ENCODE measurements at places on chromosomes 1 and 21. TPM values are rescaled to one million over a fixed set of nuclear protein-coding genes. Genes with fewer than 3 reads are reported as not detected.

- no peaks in the 10 kb centered on the region for H3K27me3 ChIP-seq
- peaks cover 30% of the 10 kb centered on the region for H3K4me1 ChIP-seq
- peak overlapping the region; percentile 60 for H3K27ac ChIP-seq
Observed at GRCh38 chr1:109255097-109255651, 5.8 kb downstream of the CELSR2 start.

DNA sequence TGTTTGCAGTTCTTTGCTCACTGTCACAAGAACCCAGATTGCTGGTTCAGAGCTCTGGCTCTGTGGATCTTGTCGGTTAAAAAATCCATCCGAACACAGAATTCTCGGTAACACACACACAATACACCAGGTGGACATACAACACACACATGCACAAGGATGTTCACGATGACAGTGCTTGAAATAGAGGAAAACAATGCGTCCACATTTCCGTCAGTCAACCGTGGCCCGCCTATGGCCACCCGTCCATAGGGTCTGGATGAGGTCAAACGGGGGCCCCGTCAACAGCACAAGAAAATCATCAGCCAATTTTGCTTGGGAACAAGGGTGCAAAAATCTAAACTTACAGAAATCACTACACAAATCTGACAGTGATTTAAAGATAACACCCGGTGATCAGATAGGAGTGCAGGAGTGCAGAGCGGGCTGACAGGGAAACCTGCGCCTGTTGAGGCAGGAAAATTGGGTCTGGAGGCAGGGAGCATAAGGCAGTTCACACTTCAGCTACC lies 50.4 kb upstream of the SLC19A1 start:
- DNase-seq, result no peak
- H3K36me3 ChIP-seq, result no peaks in the 10 kb centered on the region
- peaks cover 36% of the 10 kb centered on the region for H3K27me3 ChIP-seq
- no peak overlapping the region for H3K27ac ChIP-seq

GRCh38 chr1:21904454-21904703 lies 32.7 kb downstream of the HSPG2 start:
- H3K36me3 ChIP-seq, result no peaks in the 10 kb centered on the region
- no peaks in the 10 kb centered on the region for H3K27me3 ChIP-seq
- H3K4me3 ChIP-seq, result no peak overlapping the region
- H3K27ac ChIP-seq, result no peak overlapping the region

DNA sequence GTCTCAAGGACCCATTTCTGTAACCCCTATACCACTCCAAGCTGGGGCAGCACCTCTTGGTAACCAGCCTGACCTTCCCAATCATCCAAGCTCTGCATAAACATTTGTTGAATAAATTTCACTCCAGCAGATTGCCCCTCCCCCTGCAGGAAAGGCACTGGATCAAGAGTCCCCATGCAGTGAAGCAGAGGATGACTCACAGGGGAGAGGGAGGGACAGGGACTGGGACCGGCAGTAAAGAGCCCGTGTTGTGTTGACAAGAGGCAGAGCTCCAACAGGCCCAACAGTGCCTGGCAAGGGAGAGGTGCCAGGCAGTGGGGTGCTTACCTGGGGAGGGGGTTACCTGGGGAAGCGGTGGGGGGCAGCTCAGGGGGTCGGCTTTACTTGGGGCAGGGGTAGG lies 32.3 kb downstream of the SLC9A1 start:
- H3K4me3 ChIP-seq, result no peak overlapping the region
- H3K27me3 ChIP-seq, result no peaks in the 10 kb centered on the region
- peaks cover 49% of the 10 kb centered on the region for H3K4me1 ChIP-seq
- H3K27ac ChIP-seq, result peak overlapping the region; percentile 67

DNA sequence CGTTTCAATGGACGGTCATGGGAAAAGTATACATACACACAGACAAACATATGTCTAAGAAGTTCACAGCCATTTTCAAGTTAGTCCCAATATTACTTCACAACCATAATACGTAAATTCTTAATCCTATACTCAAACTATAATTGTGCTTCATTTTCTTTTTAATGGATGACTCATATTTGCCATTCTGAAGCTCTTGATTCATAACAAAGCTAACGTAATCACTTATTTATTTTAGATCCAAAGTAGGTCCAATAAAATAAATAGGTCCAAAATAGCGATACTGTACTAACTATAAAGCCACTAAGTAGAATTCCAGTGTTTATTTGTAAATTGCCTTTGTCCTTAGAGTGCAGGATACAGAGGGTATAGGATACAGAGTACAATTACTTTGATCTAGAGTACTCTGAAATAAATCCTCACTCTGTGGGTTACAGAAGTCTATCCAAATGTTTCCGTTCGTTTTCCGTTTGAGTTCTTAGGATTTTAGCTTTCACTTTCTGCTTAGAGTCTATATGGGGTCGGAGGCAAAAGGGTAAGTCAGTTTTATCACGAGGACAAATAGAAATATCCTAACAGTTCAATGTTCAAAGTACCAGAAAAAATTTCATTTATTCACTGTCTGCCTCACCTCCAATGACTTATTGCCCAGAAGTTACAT lies 8.8 kb upstream of the C1orf115 start:
- no peak for DNase-seq
- H3K27ac ChIP-seq, result no peak overlapping the region

DNA sequence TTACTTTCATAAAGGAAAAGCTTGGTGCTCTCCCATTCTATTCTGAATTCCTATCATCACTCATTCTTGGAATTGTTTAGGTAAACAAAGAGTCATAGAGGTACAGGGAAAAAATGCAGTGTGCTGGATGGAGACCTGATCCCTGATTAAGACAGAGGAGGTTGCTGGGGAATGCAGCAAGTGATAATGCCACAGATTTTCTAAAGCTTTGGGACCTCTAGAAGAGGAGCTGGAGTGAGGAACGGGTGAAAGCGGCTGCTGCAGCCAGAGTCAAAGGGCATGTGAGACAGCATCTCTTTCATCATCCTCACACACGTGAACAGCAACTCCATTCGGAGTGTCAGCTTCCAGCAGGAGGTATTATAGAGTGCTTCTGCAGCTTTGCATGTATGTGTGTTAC lies 54.9 kb upstream of the DIPK1A start:
- H3K27ac ChIP-seq, result no peak overlapping the region
- no peak overlapping the region for H3K4me3 ChIP-seq
- no peaks in the 10 kb centered on the region for H3K36me3 ChIP-seq
- no peak for DNase-seq
- H3K4me1 ChIP-seq, result peaks cover 9% of the 10 kb centered on the region

GRCh38 chr1:236688705-236689104 lies 2.4 kb downstream of the ACTN2 start:
- DNase-seq, result no peak
- H3K4me1 ChIP-seq, result peaks cover 8% of the 10 kb centered on the region
- H3K36me3 ChIP-seq, result no peaks in the 10 kb centered on the region
- H3K27me3 ChIP-seq, result peaks cover 43% of the 10 kb centered on the region

GRCh38 chr1:222054416-222054815 lies 312.5 kb upstream of the DUSP10 start:
- H3K27ac ChIP-seq, result no peak overlapping the region
- no peak for DNase-seq
- H3K27me3 ChIP-seq, result peaks cover 7% of the 10 kb centered on the region

DNA sequence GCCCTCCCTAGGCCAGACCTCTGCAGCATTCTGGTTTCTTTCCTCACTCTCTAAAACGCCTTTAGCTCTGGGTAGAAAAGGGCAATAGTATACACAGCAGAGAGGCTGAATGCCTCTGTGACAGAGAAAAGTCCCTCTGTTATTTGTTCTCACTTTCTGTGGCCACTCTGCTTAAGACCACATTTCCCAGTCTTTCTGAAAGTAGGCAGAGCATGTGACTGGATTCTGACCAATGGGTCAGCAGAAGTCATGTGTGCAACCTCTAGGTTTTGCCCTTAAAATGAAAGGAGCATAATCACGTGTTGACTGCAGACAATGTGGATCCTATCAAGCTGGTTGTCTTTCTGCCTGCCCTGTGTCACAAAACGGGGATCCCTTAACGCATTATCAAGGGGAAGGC lies 79.7 kb upstream of the MARK1 start:
- no peak overlapping the region for H3K27ac ChIP-seq
- DNase-seq, result no peak
- H3K4me1 ChIP-seq, result no peaks in the 10 kb centered on the region

DNA sequence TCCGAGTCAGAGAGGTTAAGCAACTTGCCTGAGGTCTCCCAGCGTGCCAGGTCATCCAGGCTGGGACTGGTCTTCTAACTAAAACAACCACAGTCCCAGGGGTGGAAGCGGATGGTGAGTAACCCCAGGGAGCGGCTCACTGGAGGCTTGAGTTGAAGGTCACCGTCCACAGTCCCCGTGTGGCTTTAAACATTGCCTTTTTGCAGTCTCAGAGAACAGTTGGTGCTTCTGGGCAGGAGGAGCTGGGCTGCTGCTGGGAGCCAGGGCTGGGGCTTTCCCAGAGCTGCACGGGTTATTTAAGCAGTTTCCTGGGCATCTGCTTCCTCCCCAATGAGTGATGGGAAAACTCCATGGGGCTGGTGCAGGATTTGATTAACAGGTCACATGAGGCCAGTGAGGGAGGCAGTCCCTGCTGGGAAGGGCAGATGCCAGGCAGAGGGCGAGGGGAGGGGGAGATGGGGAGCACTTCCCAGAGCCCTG lies 12.3 kb downstream of the ARHGEF10L start:
- no peak overlapping the region for H3K4me3 ChIP-seq
- H3K36me3 ChIP-seq, result no peaks in the 10 kb centered on the region
- no peaks in the 10 kb centered on the region for H3K27me3 ChIP-seq
- DNase-seq, result no peak

DNA sequence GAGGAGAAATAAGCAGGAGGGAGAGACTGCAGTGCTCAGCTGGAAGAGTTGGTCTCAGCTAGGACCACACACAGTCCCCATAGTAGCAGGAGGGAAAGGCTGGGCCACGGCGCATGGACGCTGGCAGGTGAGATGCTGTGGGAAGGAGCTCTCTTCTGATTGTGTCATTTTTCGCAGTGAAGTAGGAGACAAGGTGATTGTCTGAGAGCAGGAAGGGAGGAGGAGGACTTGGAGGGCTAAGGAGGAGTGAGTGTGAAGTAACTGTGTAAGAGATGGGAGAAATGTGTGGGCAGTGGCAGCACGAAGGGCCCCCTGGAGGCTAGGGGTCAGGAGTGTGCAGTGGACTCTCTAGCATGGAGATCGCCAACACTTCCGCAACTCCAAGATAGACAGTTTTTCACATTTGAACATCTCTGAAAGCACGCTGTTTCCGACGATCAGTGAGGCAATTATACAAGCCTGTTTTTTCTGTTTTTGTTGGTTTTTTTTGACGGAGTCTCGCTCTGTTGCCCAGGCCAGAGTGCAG lies 26.4 kb upstream of the KCNC4 start:
- H3K36me3 ChIP-seq, result no peaks in the 10 kb centered on the region
- H3K4me3 ChIP-seq, result no peak overlapping the region
- peaks cover 28% of the 10 kb centered on the region for H3K4me1 ChIP-seq
- no peak overlapping the region for H3K27ac ChIP-seq
- no peaks in the 10 kb centered on the region for H3K27me3 ChIP-seq
- DNase-seq, result no peak

- peaks cover 10% of the 10 kb centered on the region for H3K4me1 ChIP-seq
- no peak overlapping the region for H3K27ac ChIP-seq
- no peaks in the 10 kb centered on the region for H3K27me3 ChIP-seq
- peaks cover 14% of the 10 kb centered on the region for H3K36me3 ChIP-seq
- peak; percentile 79 for DNase-seq
- H3K4me3 ChIP-seq, result no peak overlapping the region
Observed at GRCh38 chr21:37208056-37208721, 58.9 kb downstream of the VPS26C start.

GRCh38 chr21:14353726-14354125 lies 29.2 kb downstream of the HSPA13 start:
- H3K36me3 ChIP-seq, result no peaks in the 10 kb centered on the region
- no peak overlapping the region for H3K27ac ChIP-seq
- H3K4me1 ChIP-seq, result no peaks in the 10 kb centered on the region
- H3K4me3 ChIP-seq, result no peak overlapping the region
- DNase-seq, result no peak

- peaks cover 13% of the 10 kb centered on the region for H3K27me3 ChIP-seq
- no peak for DNase-seq
- H3K36me3 ChIP-seq, result no peaks in the 10 kb centered on the region
- H3K4me3 ChIP-seq, result no peak overlapping the region
Observed at GRCh38 chr1:10943991-10944730, 68.3 kb upstream of the TARDBP start.

GRCh38 chr21:31926498-31926897 lies 53.7 kb downstream of the HUNK start:
- no peaks in the 10 kb centered on the region for H3K27me3 ChIP-seq
- no peak for DNase-seq

- no peaks in the 10 kb centered on the region for H3K4me1 ChIP-seq
- DNase-seq, result no peak
- no peak overlapping the region for H3K27ac ChIP-seq
Observed at GRCh38 chr21:39915881-39916280, 48.6 kb downstream of the PCP4 start.

- H3K27ac ChIP-seq, result no peak overlapping the region
- peaks cover 19% of the 10 kb centered on the region for H3K4me1 ChIP-seq
- H3K36me3 ChIP-seq, result peaks cover 22% of the 10 kb centered on the region
- no peaks in the 10 kb centered on the region for H3K27me3 ChIP-seq
- no peak overlapping the region for H3K4me3 ChIP-seq
- no peak for DNase-seq
Observed at GRCh38 chr1:8653878-8654277, 163.6 kb downstream of the RERE start.

- DNase-seq, result no peak
- H3K4me1 ChIP-seq, result peaks cover 20% of the 10 kb centered on the region
- H3K27me3 ChIP-seq, result no peaks in the 10 kb centered on the region
- no peaks in the 10 kb centered on the region for H3K36me3 ChIP-seq
Observed at GRCh38 chr1:67614511-67614934, 70.5 kb upstream of the GADD45A start.

GRCh38 chr1:228283476-228284147 lies 75.8 kb downstream of the OBSCN start:
- no peak for DNase-seq
- H3K4me3 ChIP-seq, result no peak overlapping the region
- H3K4me1 ChIP-seq, result peaks cover 2% of the 10 kb centered on the region
- peaks cover 10% of the 10 kb centered on the region for H3K36me3 ChIP-seq

DNA sequence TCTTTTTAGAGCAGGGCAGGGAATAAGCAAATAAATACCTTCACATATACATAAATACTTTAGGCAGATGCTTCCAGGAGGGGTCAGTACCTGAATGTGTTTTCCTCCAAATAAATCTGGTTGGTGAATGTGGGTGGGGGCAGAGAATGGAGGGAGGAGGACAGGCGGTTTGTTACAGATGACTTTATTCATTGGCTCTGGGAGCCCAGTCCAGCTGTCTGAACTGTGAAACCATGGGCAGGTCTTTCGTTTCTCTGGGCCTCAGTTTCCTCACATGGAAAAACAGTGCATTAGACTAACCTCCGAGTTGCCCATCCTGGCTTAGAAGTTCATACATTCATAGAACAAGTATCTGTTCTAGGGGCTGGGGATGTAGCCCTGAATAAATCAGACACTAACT lies 124.6 kb downstream of the IER5 start:
- H3K27ac ChIP-seq, result no peak overlapping the region
- no peaks in the 10 kb centered on the region for H3K36me3 ChIP-seq
- peak; percentile 57 for DNase-seq
- H3K4me3 ChIP-seq, result no peak overlapping the region
- H3K27me3 ChIP-seq, result peaks cover 4% of the 10 kb centered on the region

- no peaks in the 10 kb centered on the region for H3K36me3 ChIP-seq
- no peak overlapping the region for H3K27ac ChIP-seq
- H3K4me1 ChIP-seq, result peaks cover 2% of the 10 kb centered on the region
- peaks cover 14% of the 10 kb centered on the region for H3K27me3 ChIP-seq
- no peak for DNase-seq
Observed at GRCh38 chr1:89354205-89354604, 9.7 kb upstream of the GBP6 start.

The ELAPOR1 gene
- 0.31 TPM for total RNA-seq

The RIMS3 gene
- total RNA-seq, result 16.5 TPM

The ATF6 gene
- total RNA-seq, result 32.2 TPM

The KCNK1 gene
- not detected for total RNA-seq

The CENPL gene
- 10.9 TPM for total RNA-seq

The DYNLT5 gene
- 0.35 TPM for total RNA-seq

The MAP10 gene
- total RNA-seq, result 0.52 TPM

The NUF2 gene
- 6.8 TPM for total RNA-seq
